ENCODE measurements at places on chromosomes 7 and 10. TPM values are rescaled to one million over a fixed set of nuclear protein-coding genes. Genes with fewer than 3 reads are reported as not detected.
A peak's percentile ranks its signal among the peaks of the same experiment; 100 is the strongest.

The SLC13A1 gene
- not detected for total RNA-seq

DNA sequence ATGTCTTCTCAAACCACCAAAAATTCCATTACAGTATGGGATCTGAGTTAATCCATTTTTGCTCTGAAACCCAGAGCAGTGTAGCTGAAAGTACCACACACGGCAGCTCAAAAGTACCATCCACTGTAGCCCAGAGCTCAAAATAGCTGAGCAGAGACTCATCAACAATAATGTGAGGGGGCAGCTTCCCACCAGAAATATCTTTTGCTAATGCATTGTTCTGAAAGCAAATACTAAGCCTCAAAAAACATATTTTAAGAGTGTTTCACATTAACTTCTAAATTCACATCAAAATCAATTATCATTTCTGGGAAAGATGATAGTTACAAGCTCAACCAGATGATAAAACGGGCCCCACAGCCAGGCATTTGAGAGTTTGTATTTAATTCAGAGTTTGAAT, 73.7 kb downstream of the ABLIM1 start:
- DNase-seq = no peak

The MKI67 gene
- total RNA-seq = 272 TPM

DNA sequence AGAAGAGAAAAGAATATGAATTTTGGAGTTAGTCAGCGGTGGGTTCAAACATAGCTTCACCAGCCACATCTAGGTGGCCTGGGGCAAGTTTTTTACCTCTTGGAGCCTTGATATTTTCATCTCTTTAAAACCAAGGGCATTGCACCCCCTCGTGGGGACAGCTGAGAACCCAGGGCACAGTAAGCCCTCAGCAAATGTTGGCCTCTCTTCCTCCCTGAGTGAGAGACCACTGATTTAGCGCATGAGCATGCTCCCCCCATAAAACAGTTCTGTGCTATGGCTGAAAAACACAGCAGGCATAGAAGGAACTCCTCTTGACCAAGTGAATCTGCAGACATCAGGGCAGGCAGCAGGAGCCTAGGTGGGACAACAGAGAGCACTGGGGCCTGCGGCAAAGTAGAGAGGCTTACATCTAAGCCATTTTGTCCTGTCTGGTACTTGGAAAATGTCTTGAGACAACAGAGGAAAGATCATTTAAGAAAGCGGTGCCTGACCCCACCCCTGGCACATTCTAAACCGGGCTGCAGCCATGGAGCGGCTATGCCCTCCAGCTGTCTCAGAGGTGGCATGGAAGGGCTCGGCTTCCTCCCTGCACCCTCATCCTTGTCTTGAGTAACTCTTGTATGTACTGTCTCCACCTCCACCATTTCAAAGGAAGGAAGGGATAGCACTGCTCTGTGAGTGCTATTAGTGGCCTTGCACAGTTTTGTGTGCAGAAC, 94.7 kb downstream of the ARHGAP22 start:
- peak; percentile 17 for DNase-seq

The TFAM gene
- total RNA-seq = 48.0 TPM

DNA sequence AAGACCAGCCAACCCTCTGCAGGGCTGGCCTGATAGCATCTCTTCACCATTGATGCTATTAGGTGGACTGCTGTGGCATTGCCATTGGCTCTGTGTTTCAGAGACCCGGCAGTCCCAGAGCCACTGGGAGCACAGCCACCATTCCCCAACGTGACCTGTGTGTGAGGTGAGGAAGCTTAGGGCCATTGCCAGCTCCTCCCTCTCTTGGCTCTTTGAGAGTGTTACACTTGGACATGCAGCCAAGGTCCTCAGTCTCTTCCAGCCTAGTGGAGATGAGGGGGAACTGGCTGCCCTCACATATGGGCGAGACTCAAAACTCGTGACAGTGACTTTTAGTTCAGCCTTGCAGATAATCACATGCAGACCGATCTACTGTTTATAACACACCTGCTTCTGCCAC, 39.3 kb upstream of the HMX3 start:
- DNase-seq = no peak

The DENND2A gene
- not detected for total RNA-seq

The PNLIPRP3 gene
- not detected for total RNA-seq

- no peak for DNase-seq
These were observed 10.1 kb upstream of the MNX1 start for GRCh38 chr7:157020514-157021070.

DNA sequence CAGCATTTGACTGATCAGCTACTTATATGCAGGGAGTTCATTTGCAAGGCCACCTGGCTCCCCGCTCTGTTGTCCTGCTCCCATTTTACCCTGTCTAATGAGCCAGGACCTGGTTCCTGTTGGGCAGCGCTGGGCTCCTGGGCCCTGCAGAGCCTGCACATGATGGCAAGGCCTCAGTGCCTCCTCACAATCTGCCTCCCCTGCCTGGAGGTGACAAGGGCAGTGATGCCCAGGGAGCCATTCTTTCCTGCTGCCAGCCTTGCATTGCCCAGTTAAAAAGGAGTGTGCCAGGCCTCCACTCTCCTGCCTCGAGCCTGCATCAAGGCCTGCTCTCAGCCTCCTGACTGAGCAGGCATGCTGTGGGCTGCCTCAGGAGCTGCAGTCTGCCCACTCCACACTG, 28.5 kb downstream of the CHAT start:
- DNase-seq = no peak

DNA sequence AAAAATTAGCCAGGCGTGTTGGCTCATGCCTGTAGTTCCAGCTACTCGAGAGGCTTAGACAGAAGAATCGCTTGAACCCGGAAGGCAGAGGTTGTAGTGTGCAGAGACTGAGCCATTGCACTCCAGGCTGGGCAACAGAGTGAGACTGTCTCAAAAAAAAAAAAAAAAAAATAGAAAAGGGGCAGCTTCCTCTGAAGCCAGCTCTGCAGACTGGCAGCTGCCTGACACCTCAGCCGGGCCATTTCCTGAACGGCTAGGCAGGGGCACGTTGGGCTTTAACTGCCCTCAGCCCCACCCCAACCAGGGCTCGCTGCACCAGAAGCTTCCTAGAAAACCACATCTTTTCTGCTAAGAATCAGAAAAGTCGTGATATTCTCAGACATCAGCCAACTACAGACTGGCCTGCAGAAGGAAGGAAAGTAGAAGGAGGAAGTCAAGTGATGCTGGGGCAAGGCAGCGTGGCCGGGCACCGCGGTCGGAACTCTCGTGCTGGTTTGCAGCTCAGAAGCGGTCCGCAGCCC, 38.0 kb downstream of the PRKAG2 start:
- DNase-seq = peak; percentile 83

The SSC4D gene
- not detected for total RNA-seq

DNA sequence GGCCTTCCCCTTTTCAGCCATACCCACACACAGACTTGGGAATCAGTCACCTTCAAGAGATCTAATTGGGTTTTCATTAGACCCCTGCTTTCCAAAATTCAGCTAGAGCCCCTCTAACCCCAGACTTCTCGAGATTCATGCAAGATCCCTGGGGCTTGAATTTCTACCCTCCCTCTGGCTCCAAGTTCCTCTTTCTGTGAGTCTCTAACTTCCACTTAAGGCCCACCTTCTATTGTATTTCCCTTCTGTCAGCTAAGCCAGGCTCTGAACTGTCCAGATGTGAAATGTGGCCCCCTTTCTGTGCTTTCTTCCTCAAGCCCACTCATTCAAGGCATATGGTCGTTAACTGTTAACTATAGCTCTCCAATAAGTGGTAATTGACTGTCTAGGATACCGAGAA, 132.2 kb downstream of the ZNF365 start:
- DNase-seq = no peak
